ENCODE measurements at places on chromosomes 1 and 21. TPM values are rescaled to one million over a fixed set of nuclear protein-coding genes. Genes with fewer than 3 reads are reported as not detected.

Gene CDA
- polyA plus RNA-seq: 0.57 TPM

Gene PGBD5
- 21.3 TPM for polyA plus RNA-seq

Gene CELA3A
- polyA plus RNA-seq: not detected

Gene PPM1J
- polyA plus RNA-seq: 6.1 TPM

Gene LYST
- polyA plus RNA-seq: 17.5 TPM

Gene TBX15
- 4.3 TPM for polyA plus RNA-seq

Gene HSPB7
- polyA plus RNA-seq: 2.7 TPM

Gene TINAGL1
- polyA plus RNA-seq: 5.3 TPM

Gene ALPL
- 30.6 TPM for polyA plus RNA-seq

Measured in spinal cord (tissue), 10 donors.